ENCODE measurements at places on chromosomes 3 and 15.

DNA sequence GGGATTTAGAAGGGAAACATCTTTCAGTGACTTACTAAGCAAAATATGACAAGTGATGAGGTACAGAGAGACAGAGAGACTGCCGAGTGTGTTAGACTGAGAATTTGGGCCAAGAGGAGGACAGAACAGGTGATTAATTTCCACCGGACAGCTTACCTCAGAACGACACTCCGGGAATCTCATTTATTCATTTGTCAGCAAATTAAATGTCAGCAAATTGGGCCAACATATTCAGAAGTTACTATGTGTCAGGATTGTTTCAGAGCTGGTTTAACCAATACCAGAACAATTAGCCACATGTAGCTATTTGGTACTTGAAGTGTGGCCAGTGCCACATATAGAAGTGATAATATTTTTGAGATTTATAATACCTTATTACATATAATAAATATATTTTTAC lies 232.6 kb upstream of the CNTN3 start:
- no peak for DNase-seq

DNA sequence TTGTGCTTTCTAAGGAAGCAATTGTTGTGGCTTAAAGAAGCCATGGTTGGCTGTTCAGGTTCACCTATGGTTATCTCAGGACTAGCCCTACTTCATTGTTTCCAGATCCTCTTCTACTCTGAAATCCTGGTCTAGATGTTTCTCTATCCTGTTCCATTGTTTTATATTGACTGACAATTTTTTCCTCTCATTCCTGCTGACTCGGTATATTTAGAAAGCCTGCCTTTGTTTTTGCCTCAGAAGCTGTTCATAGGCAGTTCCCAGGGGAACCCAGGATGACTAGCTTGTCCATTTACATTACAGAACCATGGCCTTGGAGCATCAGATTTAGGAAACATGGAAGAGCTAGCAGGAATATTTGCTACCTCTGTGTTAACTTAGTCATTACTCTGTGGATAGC lies 64.0 kb downstream of the SLC9C1 start:
- no peak for DNase-seq

DNA sequence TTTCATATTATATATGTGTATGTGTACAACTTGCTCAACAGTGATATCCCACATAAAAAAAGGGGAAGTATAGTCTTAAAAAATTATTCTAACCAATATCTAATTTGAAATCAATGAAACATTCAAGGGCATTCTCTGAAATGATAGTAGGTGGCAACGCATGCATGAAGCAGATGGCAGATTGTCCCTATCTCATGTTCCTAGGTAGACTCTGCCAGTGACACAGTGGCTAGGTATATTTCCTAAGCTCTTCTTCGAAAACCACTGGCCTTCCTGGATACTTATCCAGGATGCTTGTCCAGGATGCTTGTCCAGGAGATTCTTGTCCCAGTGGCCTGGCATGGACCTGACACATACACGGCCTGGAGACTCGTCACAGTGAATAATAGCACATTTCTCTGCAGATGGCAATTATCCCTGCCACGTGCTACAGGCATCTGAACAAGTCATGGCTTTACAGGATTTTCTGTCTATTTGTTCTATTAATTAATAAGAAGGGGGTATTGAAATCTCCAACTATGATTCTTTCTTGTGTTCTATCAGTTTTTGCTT lies 54.9 kb downstream of the OCA2 start:
- no peak for DNase-seq

DNA sequence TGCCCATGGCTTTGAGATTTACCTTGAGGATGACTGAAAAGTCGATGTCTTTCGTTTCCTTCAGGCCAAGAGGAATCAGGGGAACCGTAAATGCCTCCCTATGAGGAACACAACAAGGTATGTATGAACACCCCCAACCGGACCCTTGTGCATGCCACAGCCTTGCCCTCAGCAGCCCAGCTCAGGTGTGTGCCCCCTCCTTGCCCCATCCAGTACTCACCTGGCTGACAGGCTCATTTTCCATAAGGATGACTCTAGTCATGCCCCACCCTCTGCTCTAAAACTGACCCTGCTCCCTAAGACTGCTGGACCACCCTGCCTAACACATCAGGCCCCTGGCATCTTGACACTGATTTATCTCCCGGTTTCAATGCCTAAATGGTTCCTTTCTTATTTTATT lies 270.0 kb downstream of the GOLGA6L6 start:
- DNase-seq = no peak

GRCh38 chr3:131033480-131034080 lies 6.9 kb downstream of the NEK11 start:
- DNase-seq = no peak

DNA sequence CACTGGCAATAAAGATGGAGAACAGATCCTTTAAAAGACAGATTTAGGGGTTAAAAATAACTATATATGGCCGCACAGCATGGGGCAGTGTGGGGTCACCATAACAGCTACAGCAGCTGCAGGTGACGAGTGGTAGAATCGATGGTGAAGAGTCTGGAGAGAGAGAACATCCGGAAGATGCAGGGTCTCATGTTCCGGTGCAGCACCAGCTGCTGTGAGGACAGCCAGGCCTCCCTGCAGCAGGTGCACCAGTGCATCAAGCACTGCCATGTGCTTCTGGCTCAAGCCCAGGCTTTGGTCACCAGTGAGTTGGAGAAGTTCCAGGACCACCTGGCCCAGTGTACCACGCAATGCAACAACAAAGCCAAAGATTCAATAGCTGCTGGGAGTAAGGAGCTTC lies 93.7 kb upstream of the IMPG2 start:
- no peak for DNase-seq

- no peak for DNase-seq
Observed at GRCh38 chr3:135556174-135556573, 409.4 kb upstream of the PPP2R3A start.

GRCh38 chr3:18385706-18386105 lies 39.4 kb downstream of the SATB1 start:
- no peak for DNase-seq

DNA sequence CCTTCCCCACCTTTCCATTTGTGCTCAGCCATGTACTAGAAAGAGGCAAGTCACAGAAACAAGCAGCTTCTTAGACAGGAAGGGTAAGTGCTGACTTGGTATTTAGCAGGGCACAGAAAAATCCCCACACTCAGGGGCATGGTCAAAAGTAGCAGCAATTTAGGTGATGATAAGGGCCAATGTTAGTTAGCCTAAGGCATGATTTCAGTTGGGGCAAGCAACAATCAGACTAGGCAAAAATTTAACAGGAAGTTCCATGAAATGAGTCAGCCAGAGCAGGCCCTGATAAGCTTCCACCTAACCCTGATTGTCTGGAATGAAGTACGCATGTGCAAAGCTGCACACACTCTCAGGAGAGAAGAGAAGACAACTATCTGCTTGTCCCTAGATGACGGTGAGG lies 423.4 kb upstream of the UBE2E2 start:
- no peak for DNase-seq

- no peak for DNase-seq
Observed at GRCh38 chr3:10337323-10338163, 16.6 kb upstream of the SEC13 start.

DNA sequence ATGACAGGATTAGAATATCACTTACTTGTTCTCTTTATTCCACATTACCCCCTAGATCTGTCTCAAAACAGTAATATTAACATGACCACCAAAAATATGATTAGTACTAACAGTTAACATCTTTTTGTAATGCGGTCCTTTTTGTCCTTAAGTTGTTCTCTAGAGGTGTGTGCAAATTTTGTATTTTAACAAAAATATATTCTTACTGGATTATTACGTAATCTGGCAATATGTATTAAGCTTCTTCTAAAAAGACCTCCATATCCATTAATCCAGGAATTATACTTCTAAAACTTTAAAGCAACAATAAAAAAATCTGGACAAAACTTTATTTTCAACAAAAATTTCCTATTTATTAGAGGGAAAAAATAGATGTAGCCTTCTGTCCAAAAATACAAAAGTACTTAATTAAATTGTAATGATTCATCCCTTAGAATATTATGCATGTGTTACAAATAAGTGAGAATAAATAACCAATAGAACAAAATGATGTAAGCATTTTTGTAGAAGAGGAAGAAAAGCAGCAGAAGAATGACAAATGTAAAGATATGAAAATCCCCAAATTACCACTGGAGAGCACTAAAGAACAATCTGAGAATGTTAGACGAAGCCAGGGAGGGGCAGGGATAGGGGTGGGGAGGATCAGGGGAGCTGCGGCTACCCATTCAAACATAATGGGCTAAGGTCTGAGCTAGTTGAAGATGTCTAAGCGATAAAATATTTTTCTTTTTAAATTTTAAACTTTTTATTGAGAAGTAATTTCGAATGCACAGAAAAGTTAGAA lies 945.6 kb downstream of the MCTP2 start:
- DNase-seq = no peak

DNA sequence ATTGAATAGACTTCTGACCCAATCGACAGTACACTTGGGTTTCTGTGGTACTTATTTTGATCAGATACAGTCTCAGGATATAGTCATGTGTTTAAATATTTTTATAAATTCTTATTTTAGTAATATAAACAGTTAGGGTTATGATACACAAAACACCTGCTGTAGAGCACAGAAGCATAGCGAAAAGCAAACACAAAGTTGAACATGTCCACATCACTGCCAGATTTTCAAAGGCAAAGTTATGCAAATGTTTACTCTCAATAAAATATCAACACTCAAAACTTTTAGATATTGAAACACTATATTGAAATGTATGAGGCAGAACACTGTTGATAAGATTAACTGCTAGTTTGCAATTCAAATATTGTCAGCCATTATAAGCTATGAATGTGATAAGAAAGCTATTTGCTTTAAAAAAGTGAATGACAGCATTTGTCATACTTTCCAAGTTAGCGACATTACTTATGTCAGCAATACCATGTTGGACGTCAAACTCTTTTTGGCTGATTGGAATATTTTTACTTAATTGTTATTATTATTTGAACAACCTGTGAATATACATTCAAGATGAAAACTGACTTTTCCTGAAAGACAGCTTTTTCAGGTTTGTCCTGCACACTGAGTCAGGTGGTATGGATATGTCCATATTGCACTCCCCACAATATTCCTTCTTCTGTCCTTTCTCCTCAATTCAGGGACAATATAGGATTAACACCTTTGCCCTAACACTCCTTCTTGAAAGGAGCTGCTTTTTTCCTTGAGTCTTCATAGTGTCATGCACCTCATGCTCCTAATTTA lies 367.1 kb downstream of the EPHA3 start:
- no peak for DNase-seq

DNA sequence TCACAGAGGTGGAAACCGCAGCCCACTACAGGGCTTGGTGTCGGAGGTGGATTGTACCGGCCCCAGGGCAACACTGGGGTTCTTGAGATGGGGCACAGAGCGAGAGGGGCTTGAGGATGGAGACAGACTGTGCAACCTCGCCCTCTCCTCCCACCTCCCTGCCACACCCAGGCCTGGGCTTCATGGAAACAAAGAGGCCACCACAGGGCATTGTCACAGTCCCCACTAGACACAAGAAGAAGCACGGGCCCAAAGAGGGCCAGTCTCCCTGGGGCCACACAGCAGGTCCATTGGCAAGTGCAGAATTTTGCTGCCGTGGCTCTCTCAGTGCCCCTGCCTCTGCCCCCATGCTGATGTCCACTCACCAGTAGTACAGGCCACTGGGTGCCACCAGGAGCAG lies 4.1 kb upstream of the CALML4 start:
- no peak for DNase-seq

DNA sequence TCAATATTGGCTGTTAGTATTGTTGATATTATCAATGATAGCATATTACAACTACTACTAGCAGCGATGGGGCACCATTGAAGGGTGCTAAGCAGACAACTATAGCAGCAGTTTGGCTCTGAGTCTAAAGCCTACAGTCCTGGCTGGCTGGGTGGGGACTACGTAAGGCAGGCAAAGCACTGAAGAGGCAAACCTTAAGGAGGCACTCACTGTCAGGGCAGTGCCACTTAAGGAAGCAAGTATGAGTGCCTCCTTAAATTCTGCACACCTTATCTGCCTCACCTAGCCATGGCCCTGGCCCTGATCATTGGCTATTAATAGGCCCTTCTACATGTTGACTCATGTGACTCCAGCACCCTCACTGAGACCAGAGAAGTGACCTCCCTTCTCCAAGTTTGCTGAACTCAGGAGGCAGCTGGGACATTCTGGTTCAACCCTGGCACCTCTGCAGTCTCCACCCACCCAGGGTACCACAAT lies 20.6 kb downstream of the CDCP1 start:
- no peak for DNase-seq

DNA sequence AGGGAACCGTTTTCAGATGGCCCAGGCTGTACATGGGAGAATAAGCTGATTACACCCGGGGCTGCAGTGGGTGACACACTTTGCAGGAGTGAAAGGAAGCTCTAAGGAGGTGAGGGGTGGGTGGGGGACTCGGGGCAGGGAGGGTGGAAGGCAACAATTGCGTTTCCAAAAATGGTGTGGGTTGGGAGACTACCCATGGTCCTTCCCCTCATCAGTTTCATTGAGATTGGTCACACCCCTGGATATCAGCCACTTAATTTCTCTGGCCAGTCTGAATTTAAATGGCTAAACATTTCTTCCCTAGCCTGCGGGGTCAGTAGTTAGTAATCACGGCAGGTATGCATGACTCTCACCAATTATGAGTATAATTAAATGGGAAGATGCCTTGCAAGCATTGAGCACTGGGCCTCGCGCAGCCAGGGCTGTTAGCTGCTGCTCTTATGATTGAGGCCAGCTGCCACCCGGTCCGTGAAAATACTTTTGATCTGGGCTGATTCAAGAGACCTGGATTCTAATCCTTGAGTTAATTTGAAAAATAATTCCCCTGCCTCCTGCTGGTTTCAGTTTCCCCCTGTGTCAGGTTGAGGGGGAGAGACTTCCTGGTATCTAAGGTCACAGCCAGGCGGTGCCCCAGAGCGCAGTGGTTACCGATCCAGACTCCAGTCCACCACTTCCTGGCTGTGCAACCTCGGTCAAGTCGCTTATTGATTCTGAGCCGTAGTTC lies 23.3 kb downstream of the SLC6A6 start:
- peak; percentile 40 for DNase-seq

- DNase-seq = no peak
Observed at GRCh38 chr15:64842986-64843561, 1.4 kb downstream of the PLEKHO2 start.

DNA sequence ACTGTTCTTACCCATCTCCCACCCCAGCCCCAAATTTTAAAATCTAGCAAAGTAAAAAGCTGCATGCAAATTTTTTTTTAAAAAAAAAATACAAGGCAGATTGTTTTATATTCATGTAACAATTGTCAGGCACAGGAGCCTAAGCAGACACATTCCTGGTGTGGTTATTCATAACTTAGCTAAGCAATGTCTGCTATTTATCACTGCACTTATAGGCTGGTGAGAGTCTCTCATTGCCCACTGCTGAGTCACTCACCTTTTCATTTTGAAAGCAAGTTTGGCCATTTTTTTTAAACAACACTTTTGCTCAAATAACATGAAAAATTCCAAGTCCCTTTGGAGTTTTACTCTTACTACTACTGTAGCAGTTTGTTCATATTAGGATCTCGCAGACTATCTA lies 413.9 kb downstream of the RBMS3 start:
- no peak for DNase-seq

- DNase-seq = peak; percentile 49
Observed at GRCh38 chr15:40906991-40907802, 12.9 kb downstream of the VPS18 start.
